Left colon (tissue), 2 donors: ENCODE measurements at places on chromosomes 5 and 9. TPM values are rescaled to one million over a fixed set of nuclear protein-coding genes. Genes with fewer than 3 reads are reported as not detected.

Gene RNF208
- total RNA-seq = 5.1 TPM

DNA sequence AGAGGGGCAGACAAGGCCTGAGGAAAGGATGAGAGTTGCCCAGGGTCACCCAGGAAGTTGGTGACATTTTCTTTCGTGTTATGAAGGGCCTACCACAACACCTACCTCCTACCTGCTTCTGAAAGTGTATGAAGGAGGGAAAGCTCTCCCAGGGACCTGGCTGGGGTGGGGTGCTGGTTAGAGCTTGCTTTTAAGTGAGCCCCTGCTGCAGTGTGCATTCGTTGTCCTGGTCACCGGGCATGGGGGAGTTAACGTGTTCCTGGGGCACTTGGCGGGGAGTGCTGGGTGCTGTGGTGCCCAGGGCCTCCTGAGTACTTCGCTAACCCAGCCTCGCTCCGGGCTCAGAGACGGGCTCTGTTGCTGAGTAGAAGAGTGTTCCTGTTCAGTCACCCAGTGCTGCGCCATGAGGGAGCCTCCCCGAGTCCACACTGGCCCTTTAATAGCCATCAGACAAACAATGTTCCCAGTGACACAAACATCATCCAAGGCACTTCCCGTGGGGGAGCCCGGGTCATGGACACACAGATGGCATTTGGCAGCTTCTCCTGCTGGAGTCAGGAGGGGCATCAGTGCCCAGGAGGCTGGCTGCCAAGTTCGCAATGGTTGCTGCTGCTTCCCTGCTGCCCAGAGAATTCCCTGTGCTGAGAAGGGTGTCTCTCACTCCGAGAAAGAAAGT, 85.7 kb downstream of the AMBP start:
- DNase-seq = no peak

GRCh38 chr9:120702075-120702474, 12.2 kb downstream of the MEGF9 start:
- no peak for DNase-seq

DNA sequence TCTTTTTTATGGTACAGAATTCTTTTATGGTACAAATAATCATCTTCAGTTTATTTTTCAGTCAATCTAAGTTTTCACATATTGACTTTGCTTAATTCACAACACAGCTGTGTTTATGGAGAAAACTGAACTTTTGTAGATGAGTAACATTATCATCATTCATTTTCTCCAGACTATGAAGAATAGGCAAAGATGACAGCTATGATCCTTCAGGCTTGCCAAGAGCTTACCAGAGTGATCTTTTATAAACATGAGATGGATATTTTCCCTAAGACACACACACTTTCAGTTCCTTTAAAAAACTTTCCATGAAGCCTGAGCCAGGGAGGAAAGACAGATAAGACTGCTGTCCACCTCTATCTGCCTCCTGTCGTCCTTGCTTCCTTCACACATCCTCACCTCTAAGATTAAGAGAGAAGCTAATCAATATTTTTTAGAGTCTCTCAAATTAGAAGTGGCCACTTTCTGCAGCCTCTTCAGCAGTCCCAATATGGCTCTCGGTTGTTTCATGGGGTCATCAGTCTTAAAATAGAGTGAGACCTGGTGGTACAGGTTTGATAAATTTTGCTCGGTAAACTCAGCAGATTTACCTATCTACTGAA, 108.1 kb upstream of the SLC27A6 start:
- no peak for DNase-seq

DNA sequence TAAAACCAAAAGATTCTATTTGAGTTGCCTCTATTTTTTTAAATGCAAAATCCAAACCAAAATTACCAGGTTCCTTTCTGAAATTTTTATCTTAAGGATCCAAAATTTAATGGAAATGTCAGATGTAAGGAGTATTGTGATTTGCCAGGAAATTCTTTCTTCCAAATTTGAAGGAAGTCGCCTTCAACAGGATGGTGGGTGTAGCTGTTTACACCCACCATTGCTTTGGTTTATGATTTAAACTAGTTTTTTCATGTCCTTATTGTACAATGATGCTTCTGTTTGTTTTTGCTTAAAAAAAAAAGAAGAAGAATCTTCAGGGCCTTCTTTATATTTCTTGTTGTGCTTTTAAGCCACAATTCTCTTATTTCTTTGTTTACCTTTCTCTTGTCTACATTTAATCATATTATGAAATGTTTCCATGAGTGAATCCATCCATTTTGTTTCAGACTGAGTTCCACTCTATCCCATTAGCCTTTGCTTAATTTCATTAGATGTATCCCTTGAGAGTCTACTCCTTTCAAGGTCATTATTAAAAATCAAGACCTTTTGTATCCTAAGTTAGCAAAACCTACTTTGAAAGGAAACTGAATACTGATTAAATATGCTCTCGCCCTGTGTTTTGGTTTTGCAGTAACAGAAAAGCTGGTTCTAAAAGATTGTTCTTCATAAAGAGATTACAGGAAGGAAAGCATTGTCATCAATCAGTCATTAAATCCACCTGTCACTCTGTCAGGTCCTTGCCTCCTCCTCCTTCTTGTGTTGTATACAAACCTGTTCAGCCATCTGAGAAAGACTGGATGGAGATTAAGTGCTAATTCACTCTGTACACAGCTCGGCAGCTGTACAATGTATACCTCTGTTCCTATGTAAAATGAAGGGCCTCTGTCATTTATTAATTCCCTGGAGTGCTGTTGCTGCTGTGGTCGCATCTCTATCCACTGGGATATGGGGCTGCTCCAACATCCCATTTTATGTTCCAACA, 45.5 kb upstream of the SLC2A8 start:
- DNase-seq = no peak

Gene OBP2B
- not detected for total RNA-seq

GRCh38 chr5:123178683-123179082, 89.6 kb downstream of the PRDM6 start:
- DNase-seq = no peak

GRCh38 chr5:90640484-90641059, 82.0 kb downstream of the ADGRV1 start:
- no peak for DNase-seq

DNA sequence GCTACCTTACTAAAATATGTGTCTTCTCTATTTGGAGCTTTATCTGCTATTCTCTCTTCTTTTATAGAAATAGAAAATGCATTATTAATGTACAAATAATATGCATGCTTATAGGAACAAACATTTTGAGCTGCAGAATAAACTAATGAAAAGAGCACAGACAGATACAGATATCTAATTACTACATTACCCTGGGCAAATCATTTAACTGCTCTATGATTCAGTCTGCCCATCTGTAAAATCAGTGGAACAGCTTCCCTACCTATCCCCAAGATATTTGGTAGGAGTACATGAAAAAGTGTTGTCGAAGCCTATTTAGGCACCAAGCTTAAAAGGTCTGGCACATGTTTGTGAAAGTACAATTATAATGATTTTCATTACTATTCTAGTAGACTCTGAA, 166.3 kb downstream of the EFNA5 start:
- DNase-seq = no peak

Gene ADGRV1
- total RNA-seq = 7.3 TPM

Gene ENHO
- 0.89 TPM for total RNA-seq

- no peak for DNase-seq
These were observed 392.4 kb upstream of the PDE4D start for GRCh38 chr5:60285910-60286309.

Gene TJP2
- total RNA-seq = 131 TPM

GRCh38 chr5:33167541-33167940, 273.2 kb upstream of the TARS1 start:
- no peak for DNase-seq

DNA sequence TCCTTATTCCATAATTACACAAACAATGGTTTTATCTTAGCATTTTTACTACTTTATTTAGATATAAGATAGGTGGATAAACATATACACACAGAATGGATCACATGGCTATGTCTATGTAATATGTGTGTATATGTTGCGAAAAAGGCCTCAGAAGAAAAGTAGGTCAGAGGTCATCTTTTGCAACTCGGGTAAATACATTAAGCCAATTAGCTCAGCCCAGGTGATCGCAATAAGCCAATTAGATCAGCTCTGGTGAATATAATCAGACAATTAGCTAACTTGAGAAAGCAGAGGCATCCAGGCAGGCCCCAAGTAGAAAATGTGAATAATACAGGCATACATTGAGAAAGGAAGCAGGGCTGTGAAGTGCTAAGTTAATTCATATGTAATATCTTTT, 24.3 kb downstream of the SLCO4C1 start:
- no peak for DNase-seq

DNA sequence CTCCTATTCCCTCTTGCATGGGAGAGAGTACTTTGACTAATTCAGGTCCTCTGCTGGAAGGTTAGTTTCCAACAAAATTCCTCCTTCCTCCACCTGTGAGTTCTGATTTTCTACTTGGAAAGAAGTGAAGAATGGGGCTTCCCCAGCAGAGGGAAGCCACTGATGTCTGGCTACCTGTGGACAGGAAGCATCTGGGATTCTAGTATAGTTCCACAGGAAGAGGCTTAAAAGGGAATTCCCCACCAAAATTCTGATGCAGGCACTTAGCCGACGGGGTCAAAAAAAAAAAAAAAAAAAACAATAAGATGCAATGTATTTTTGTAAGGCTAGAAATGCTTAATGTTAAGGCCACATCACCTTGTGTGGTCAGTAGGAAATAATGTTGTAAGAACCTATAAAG, 33.4 kb downstream of the PCDHGC5 start:
- no peak for DNase-seq

DNA sequence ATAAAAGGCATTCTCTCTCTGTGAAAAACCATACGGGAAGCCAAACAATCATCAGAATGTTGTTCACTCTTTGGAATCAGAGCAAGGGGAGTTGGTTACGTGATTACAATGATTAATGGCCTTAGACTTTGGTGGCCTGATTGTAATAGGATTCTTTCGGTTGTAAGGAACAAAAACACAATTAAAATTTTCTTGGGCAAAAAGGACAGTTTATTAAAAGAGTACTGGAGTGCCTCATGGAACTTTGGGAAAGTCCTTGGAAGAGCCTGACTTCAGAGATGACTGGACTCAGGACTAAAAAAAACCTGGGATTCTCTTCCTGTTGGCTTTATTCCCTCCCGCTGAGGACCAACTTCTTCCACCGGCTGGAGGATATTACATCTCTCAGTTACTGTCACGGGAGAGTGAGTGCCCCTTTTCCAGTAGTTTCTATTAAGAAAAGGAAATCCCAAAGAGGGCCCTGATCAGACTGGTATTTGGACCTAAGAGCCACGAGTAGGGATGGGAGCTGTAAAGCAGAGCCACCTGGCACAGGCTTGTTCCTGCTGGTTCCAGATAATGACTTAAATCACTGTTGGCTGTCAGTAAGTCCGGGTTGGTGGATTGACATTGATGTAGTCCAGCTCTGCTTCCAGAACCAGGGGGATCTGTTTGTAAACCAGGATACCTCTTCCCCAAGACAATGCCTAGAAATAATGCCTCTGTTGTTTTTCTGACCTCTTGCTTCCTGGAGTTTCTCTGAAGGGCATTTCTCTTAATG, 53.9 kb downstream of the CFAP95 start:
- DNase-seq = no peak

DNA sequence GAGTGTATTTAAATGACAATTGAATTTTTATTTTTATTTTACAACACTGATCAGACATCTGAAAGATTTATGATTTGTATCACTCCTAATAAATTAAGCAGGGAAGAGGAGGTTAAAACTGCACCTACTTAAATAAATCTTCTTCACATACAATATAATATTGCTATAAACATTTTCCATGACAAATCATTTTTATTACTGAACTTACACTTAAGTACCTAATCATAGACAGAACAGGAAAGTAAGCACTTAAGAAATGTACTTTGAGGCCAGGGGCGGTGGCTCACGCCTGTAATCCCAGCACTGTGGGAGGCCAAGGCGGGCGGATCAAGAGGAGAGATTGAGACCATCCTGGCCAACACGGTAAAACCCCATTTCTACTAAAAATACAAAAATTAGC, 3.8 kb downstream of the PFDN1 start:
- DNase-seq = no peak

- no peak for DNase-seq
These were observed 58.7 kb upstream of the SUSD1 start for GRCh38 chr9:112233769-112234168.

DNA sequence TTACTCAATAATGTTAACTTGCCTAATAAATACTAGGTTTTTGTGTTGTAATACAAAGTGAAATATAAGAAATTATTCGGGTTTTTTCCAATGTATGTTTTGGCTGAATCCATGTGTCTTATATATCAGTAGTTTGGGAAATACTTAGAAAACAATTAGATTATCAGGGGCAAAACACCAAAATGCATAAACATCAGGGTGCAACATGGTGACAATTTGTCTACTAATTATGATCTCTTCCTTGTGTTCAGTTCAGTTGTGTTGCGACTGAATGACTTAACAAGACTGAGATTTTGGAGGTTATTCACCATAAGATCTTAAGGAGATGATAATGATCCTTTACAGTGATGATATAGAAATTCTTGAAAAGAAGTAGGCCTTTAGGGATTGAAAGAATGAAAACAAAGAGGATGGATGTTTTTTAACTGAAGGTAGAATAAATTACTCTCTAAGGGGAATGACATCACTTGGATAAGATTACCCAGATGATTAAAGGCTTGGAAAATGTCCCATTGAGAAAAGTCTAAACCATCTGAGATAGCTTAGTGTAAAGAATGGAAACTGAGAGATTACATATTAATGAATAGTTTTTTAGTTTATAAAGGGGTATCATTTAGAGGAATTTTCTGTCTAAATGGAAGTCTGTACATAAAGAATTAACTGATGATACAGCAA, 415.8 kb downstream of the SPATA31D1 start:
- no peak for DNase-seq

Gene SLC4A9
- 0.42 TPM for total RNA-seq

- DNase-seq = no peak
These were observed 14.8 kb downstream of the ANXA1 start for GRCh38 chr9:73166468-73166867.

DNA sequence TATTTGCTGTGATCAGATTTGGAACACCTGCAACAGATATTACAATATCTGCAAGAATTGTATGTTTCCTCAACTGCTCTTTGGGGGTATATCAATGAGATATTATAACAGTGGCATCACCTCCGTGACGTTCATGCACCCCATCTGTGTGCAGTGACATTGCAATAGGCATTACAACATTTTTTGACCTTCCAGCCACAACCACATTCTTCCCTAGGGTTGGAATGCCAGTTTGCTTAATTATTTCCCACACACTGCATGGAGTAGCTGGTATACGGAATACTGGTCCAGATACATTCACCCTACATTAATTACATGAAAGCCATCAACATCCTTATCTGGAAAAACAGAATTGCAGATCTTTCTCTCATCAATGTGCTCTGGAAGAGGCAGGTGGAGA, 42.3 kb downstream of the FBXO4 start:
- no peak for DNase-seq

- DNase-seq = no peak
These were observed 28.3 kb upstream of the STOM start for GRCh38 chr9:121398374-121398773.

DNA sequence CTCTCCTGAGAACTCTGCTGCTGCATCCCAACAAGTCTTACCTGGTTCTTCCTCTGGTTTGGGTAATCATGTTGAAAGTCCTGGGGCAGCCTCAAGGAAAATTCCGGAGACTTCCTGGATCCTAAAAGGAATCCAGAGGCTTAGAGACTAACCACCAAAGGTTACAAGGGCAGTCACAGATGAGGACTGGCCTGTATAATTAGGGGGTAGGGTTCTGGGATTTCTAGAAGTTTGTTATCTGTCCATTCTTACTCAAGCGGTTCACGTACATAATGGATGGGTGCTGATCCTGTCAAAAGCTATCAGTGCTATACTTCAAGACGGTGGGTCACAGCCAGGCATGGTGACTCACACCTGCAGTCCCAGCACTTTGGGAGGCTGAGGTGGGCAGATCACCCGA, 51.4 kb upstream of the EPB41L4B start:
- DNase-seq = no peak
